ENCODE measurements at places on chromosomes 3 and 15.

- DNase-seq: no peak
Measured at GRCh38 chr3:126208606-126209256, 28.3 kb upstream of the ALDH1L1 start.

- no peak for DNase-seq
Measured at GRCh38 chr3:13073326-13074005, at the start of gene IQSEC1. Gene IQSEC1, minus strand, starts transcription at chr3:13073429. Its CDS starts 415 bp downstream, at chr3:13073014.

- no peak for DNase-seq
Measured at GRCh38 chr3:122921791-122922651, 105.5 kb downstream of the SEMA5B start.

DNA sequence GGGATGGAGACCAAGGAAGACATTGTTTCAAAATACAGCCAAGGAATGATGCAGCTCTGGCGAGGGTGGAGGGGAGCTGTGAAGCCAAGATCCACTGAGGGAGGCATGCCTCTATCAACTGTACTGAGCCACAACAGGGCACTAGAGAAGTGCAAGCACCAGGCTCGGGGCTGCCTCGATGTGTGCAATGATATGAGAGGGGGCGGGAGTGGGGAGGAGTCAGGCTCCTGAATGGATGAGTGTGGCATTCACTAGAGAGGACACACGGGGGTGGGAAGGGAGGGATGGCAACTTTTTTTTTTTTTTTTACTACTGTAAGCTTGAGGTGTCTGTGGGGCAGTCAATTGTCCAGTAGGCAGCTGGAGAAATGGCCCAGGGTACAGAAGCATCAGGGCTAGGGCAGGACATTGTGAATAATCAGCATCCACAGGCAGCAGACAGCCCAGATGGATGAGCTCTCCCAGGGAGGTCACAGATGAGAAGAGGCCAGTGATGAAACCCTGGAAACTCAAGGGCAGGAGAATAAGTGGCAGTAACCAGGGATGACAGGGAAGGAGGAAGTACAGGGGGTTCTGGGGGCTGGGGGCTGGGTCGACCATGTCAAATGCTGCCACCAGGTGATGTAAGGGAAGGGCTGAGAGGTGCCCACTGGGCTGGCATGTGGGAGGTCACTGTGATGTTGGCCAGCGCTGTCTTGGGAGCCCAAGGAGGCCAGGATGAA is 5.9 kb downstream of the STOML1 start:
- no peak for DNase-seq
